ENCODE measurements at places on chromosomes 2 and 18.

DNA sequence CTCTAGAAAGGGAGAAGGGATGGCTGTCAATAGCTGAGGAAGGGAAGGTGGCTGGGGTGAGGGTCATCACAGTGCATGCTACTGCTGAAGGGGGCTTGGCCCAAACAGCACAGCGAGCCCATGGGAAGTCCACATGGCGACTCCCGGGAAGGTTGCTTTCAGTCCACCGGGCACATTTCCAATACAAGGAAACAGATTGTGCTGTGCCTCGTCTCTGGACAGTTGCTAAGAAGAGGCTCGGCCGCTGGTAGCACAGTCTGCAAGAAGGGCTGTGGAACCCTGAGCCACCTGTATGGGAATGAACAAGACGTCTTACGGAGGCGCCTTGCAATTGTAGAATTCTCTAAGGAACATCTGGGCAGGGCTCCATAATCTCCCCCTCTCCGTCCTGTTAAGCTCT lies 123.1 kb downstream of the CELF4 start:
- DNase-seq: no peak

GRCh38 chr2:167355821-167356220 lies 467.5 kb downstream of the XIRP2 start:
- no peak for DNase-seq

GRCh38 chr2:85796341-85797262 lies 42.8 kb downstream of the ATOH8 start:
- DNase-seq: no peak

DNA sequence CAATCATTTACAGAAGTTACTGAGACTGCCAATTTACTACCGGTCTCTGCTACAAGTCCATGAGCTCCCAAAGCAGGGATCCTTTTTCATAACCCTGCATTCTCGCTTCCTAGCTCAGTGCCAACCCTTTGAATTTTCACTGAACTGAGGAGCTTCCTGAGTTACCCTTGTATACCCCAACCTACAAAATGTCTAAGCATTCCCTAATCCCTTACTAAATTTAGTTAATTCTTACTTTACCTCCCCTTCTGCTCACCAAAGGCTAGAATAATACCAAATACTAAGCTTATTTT lies 9.6 kb downstream of the MAT2A start:
- DNase-seq: no peak

DNA sequence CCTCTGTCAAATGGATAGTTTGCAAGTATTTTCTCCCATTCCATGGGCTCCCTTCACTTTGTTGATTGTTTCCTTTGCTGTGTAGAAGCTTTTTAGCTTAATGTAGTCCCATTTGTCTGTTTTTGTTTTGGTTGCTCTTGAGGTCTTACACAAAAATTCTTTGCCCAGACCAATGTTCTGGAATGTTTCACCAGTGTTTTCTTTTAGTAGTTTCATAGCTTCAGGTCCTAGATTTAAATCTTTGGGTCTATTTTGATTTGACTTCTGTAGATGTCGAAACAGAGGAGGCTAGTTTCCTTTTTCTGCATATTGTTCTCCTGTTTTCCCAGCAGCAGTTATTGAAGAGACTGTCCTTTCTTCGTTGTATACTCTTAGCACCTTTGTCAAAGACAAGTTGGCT lies 351.6 kb downstream of the PTPRM start:
- DNase-seq: no peak

DNA sequence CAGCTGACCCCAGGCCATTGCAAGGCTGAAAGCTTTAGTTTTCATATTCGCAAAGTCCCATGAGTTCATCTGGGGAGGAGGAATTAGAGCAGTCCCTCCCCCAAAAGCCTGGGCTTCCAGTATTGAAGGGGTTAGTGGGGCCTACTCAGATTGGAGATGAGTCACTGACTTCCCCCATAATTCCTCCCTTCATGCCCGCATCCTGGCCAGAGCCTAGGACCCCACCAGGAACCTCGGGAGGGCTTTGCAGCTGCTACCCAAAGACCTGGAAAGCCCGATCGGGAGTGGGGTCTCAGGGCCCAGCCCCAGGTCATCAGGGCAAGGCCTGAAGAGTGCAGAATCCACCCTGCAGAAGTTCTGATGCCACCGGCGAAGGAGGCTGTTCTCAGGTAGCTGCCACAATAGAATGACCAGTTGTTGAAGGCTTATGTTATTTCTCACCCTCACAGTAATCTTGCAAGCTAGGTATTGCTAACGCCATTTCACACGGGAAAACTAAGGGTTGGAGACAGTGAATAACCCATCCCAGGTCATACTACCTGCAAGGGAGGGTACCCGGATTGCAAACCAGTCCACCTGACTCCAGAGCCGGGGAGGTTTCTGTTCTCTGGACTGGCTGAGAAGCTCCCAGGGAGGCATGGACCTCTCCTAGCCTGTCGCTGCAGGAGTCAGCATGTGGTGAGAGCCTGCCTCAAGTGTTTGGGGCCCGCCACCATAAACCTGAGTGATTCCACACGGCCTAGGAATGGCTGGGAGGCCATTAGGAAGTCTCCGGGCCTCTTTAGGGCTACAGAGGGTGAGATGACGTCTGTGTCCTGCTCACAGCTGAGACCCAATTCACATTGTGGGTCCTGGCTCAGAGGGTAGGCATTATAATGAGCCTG lies 5.8 kb upstream of the ARID5A start:
- no peak for DNase-seq

GRCh38 chr2:117979911-117980701 lies 33.8 kb downstream of the CCDC93 start:
- no peak for DNase-seq

DNA sequence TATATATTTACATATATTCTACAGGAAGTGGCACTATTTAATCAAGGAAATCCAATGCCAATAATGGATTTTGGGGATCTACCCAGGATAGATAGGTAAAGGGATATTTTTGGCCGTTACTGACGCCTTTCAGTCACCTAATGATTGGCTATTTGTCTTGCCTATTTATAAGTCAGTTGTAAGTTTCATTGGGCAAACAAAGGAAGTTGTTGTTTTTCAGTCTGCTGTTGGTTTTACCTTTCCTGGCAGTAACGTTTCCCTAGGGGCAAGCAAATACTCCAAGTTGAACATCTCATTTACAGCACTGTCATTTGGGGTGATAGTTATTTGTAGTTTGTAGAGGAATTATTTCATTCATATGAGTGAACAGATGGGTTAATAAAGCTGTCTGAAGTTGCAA lies 17.0 kb upstream of the LANCL1 start:
- no peak for DNase-seq

GRCh38 chr2:215899141-215900074 lies 113.9 kb downstream of the MREG start:
- DNase-seq: no peak

DNA sequence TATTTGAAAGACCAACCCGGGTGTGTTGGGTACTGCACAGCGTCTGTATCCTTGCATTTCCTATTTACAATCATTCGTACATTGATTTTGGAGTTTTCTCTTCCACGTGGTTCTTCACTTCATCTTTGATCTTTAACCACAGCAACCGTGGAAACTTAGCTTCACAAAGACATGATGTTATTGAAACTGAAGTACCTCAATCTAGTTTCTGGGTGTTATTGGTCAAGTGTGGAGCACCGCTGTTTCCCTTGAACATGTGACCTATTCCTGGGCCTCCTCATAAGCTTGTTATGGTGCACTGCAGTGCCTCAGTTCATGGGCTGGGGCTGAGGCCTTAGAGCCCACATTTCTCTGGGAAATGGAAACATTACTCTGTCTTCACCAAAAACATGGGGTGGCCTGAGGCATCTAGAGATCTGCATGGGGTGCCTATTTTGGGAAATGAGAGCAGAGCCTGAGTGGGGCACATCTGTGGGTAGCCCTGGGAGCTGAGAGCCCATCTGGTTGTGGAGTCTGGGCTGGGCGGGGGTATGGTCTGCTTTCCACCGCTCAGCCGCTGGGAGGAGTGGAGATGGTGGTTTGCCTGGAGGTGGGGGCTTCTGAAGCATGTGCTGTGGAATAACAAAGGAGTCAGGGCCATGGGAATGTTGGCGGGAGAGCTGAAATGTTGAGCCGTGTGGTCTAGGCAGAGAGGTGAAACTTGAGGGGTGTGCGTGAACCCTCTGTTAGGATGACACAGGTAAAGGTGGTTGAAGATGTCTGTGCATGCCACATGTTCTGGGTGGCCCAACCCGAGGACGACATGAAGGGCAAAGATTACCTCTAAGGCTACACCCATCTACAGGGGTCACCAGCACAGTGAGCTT lies 37.4 kb downstream of the ZNF236 start:
- DNase-seq: no peak

DNA sequence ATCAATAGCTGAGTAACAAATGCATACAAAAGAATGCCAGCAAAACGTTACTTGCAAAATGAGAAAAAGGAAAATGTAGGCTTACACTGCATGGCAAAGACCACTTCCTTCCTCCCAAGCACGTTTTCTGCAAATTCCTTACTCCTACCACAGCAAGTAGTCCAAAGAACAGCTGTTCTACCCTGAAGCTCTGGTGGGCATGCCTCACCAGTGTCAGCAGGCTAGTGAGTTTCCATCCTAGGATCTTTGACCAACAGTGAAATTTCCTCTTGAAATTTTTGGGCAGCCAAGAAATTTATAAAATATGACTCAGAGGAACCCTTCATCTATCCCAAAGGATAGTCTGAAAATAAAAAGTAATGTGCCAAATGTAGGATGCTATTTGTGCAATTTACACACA lies 123.9 kb downstream of the ZNF532 start:
- DNase-seq: no peak

DNA sequence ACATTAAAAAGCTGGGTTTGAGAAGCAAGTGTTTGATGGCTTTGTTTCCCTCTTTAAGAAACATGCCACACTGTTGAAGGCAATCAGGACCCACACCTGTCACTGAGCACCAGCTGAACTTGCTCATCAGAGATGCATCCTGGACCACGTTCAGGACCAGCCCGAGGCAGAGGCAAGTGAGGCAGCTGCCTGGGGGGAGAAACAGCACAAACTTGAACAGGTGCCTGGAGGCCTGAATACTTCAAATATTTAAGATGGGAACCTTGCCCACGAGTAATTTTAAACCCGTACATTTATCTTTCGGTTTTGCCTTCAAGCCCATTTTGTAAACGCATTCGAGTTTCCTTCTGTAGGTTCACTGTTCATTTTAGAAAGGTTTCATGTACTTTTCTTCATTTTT lies 421.3 kb downstream of the NYAP2 start:
- no peak for DNase-seq

DNA sequence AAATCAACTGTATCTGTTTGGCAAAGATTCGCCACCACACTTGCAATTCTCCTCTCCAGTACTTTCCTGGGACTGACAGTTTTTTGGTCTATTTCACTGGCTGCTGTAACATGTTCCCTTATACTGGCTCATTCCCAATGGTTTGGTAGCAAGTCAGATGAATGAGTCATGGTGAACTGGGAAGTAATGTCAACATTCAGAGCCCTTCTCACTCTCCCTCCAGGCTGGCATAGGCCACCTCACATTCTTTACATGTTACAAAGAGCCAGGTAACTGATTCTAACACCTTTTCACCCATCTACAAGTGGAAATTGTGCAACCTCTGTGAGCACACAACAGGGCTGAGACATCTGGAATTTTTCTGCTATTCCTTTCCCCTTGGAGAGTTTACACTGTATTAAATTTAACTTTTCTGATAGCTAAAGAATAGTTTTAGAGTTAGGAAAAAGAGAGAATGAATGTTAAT lies 111.3 kb upstream of the TLK1 start:
- DNase-seq: no peak

DNA sequence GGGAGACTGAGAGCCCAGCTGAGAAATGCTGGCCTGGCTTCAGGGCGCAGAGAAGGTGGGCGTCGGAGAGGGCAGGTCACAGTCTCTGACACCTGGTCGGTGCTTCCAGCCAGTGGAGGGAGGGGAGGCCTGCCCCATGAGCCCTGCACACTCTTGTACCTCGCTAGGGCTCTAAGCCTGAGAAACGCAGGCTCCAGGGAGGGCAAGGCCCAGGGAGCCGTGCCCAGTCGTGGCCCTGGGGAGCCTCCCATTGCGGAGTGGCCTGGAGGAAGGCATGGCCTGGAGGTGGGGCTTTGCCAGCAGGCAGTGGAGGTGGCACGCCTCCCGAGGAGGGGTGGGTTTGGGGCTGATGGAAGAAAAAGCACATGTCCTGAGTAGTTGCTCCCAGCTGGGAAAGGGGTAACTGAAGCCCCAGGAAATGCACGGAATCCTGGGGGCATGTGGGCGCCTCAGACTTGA lies 39.0 kb downstream of the MTERF4 start:
- DNase-seq: no peak

DNA sequence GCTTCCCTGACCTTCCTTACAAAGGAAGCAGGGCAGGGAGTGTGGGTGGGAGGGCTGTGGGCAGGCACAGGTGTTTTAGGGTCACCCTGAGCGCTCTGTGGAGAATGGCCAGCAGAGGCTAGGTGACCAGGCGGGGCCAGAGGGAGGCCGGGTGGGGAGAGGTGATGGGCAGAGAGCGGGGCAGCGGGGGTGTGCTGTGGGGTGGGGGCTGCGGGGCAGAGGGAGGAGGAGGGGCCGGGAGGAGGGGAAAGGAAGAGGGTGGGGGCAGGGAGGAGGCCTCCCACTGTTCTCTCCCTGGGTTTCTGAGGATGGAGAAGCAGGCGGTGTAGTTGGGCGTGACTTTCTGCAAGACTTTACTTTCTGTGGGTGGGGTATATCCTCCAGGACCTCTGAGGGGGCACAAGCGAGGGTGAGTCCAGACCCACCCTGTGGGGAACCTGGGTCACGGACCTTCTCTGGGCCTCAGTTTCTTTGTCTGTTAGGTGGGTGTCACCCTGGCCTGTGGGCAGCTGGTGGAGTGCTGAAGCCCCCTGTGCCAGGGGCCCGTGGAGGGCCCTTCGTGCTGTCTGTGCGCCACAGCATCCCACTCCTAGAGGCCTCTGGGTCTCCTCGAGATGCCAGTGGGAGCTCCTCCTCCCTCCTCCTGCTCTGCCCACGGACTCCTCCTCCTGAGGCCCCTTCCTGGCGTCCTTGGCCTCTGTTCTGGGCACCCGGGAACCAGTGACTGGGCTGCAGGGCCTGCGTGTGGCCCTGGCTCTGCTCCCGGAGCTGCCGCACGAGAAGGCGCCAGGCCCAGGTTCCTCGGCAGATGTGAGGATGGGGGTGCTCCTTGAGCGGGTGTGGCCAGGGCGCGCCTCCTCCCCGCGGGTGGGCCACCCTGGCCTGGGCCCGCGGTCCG lies 6.3 kb upstream of the NEU4 start:
- DNase-seq: no peak

DNA sequence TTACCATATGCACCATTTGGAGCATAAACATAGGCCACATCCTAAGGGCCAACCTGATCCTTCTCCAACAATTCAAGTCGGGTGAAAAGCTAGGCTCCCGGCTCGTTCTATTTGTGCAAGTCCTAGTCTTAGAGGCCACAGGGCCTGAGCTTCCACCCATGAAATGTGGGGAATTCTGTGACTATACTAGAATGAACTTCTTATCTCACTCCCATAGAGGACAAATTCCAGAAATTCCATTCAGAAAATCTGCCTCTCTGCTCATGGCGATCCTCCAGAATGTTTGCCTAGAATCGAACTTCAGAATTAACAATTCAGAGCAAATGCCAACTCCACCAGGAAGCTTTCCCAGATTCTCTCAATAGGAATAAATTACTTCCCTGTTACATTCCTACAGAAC lies 187.9 kb downstream of the BCL11A start:
- no peak for DNase-seq

GRCh38 chr2:113041871-113042270 lies 10.8 kb downstream of the IL36B start:
- peak; percentile 22 for DNase-seq

All from WTC11 (cell line).